Pulmonary artery endothelial cell (primary cell): ENCODE measurements at places on chromosomes 3 and 15.

DNA sequence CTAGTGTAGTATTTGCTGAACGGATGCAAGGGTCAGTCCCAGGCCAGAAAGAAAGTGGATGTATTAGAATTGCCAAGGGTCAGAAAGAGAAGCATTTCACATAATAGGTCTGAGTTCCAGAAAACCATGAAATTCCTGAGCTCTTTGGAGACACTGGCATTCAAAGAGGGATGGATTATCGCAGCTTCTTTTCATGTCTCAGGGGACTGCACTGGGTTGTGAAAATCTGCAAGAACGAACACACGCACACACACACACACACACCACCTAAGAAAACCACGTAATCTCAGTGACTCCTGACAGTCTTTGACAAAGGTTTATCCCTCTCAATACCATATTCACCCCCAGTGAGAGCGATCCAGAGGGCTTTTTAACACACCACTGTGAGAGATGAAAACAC is 57.9 kb downstream of the TIPARP start:
- no peak for DNase-seq

GRCh38 chr15:73839699-73840377 is 33.5 kb upstream of the TBC1D21 start:
- DNase-seq = no peak

- no peak for DNase-seq
Observed at GRCh38 chr15:96043591-96044171, 286.8 kb upstream of the NR2F2 start.

GRCh38 chr3:39752019-39752637 is 57.3 kb upstream of the MYRIP start:
- DNase-seq = no peak

DNA sequence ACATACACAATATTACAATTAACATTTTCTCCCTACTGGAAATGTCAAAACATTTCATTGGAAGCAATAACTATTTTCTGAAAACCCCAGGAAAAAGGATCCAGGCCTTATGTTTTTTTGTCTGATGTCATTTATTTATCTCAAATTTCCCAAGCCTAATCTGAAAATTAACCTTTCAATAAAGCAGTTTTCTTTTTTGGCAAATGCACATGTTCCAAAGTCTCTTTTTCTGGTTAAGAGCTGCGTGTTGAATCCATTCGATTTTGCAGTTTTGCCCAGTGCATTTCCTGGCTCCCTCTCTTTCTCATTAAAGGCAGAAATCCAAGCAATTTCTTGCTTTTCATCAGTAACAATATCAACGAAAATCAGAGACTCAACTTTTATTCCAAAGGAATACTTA is 222.3 kb downstream of the NR1D2 start:
- no peak for DNase-seq

GRCh38 chr15:92527197-92527596 is 128.4 kb downstream of the FAM174B start:
- no peak for DNase-seq

DNA sequence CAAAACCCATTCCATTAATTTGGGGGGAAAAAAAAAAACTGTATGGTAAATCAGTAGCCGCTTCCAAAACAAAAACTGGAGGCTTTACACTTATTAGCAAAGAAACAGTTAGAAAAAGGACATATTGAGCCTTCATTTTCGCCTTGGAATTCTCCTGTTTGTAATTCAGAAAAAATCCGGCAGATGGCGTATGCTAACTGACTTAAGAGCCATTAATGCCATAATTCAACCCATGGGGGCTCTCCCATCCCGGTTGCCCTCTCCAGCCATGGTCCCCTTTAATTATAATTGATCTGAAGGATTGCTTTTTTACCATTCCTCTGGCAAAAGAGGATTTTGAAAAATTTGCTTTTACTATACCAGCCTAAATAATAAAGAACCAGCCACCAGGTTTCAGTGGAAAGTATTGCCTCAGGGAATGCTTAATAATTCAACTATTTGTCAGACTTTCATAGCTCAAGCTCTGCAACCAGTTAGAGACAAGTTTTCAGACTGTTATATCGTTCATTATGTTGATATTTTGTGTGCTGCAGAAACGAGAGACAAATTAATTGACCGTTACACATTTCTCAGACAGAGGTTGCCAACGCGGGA is 9.4 kb upstream of the RPL24 start:
- no peak for DNase-seq

DNA sequence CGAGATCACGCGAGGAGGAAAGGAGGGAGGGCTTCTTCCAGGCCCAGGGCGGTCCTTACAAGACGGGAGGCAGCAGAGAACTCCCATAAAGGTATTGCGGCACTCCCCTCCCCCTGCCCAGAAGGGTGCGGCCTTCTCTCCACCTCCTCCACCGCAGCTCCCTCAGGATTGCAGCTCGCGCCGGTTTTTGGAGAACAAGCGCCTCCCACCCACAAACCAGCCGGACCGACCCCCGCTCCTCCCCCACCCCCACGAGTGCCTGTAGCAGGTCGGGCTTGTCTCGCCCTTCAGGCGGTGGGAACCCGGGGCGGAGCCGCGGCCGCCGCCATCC is 1.1 kb upstream of the SETD5 start:
- peak; percentile 81 for DNase-seq

- DNase-seq = no peak
Observed at GRCh38 chr15:40439960-40440742, 602 bp upstream of the BAHD1 start.

DNA sequence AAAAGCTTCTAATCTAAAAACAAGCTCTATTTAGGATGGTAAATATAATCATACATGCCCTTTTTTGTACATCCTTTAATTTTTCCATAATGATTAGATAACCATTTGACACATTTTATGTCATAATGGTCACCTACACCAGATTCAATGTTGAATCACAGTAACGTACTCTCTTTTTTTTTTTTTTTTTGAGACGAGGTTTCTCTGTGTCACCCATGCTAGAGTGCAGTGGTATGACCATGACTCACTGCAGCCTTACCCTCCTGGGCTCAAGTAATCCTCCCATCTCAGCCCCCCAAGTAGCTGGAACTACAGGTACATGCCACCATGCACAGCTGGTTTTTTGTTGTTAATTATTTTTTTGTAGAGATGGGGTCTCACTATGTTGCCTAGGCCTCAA is 49.2 kb downstream of the PROS1 start:
- DNase-seq = no peak

DNA sequence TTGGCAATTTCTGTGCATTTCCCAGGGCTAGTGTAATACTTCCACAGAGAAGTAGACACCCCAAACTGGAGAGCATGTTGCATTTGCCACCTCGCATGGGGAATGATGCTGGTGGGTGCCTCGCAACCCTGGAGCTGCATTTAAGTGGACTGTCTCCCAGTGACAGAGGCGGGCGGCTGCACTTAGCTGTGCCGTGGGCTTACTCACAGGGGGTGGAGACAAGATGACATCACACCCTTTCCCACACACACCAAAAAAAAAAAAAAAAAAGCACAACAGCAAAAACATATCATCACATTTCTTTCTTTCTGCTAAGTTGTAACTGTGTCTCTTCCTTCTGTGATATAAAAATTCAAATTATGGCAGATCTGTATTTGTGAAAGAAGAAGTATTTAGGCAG is at the start of gene ABI3BP:
Gene ABI3BP, minus strand, starts transcription at position 113 of the 400 bp plus-strand sequence. Its CDS starts 37 bp downstream, at position 76.
- peak; percentile 68 for DNase-seq

- DNase-seq = peak; percentile 90
Observed at GRCh38 chr15:66617137-66618090, 51.6 kb upstream of the LCTL start.

GRCh38 chr3:40780925-40781406 is 256.2 kb downstream of the ZNF621 start:
- no peak for DNase-seq

DNA sequence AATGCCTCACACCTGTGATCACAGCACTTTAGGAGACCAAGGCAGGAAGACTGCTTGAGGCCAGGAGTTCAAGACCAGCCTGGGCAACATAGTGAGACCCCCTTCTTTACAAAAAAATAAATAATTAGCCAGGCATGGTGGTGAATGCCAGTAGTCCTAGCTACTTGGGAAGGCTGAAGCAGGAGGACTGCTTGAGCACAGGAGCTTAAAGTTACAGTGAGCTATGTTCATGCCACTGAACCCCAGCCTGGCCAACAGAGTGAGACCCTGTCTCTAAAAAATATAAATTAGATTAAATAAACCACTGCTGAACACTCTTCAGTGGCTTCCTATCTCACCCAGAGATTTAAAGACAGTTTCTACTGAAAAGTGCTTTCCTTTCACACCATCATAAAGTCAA is 6.2 kb downstream of the IFT80 start:
- DNase-seq = no peak

DNA sequence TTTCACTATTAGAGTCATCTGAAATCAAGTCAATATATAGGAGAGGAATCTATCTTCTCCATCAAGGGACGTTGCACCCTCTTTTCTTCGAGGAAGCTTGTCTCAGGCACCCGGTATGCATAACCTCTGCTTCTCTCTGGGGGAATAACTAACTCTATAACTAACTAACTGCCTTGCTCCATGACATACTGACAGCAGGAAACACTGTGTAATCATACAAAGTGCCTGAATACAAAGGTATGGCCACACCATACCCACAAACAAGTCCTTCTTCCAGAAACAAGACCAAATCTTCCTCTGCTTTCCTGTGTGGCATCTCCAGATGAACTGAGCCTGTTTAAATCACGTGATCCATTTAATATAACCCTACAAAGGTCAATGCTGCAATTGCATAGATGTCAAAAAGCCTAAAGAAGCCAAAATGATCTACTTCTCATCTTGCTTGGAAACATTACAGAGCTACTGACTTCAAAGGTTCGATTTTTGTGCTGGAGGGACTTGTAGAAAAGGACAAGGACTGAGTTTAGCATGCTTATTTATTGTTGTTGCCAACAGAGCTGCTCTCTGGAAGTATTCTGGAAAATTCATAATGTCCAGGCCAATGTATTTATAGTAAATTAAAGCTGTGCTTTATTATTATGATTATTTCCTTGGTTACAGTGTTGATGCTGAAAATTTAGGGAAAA is 380.5 kb downstream of the FOXP1 start:
- DNase-seq = no peak

DNA sequence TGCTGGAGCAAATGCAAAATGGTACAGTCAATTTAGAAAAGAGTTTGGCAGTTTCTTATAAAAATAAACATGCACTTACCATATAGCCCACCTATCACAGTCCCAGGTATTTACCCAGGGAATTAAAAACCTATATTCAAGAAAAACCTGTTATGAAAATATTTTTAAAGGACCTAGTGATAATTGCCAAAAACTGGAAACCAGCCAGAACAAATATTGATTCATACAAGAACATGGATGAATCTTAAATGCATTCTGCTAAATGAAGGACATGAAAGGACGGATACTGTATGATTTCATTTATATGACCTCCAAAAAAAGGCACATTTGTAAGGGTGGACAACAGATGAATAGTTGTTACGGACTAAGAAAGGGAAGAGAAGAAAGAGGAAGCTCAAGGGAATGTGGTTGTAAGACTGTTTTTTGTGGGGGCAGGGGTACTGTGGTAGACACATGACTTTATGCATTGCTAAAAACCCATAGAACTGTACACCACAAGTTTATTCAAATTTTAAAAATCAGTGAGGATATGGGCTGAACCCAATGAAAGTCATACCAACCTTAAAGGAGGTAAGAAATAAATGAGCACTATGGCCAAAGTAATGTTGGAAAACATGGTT is 61.0 kb downstream of the ZBBX start:
- DNase-seq = no peak

DNA sequence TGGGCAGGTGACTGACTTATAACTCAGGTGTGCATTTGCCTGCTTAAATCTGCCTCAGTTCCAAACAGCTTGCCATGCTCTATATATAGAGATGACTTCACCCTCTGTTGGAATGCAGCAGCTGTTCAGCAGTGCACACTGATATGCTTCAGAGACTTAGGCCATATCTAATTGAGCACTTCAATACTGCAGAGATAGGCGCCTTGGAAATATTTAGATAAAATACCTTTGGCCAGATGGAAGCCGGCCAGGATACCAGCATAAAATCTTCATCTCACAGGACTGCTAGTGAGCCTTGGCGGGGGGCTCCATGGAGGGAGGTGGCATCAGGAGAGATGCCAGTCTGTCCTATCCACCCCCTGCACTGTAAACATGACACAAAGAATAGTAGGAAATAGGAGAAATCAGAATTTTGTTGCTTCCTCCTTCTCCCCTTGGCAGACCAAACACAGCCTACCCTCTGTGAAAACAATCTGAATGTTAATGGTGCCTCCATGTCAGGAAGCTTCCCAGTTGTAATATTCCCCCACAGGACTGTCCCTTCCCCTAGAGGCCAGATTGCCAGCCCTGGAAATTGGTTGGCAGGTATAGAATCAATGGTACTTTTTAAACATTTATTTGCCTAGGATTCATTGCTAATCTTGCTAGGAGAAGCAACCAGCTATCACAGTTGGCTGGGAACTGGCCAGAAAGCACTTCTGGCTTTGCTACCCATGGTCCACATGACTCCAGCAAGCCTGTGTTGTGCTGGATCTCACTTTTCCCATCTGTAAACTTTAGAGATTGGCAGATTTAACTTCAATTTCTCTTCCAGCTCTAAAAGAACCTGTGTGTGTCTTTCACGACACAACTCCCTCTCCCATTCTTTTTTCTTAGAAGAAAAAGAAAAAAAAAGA is 215.5 kb upstream of the KCNMB2 start:
- DNase-seq = peak; percentile 45

GRCh38 chr3:111713833-111714232 is 118.7 kb upstream of the ZBED2 start:
- DNase-seq = no peak

GRCh38 chr3:108223928-108224327 is 1.7 kb upstream of the IFT57 start:
- no peak for DNase-seq

- DNase-seq = no peak
Observed at GRCh38 chr3:186220365-186220764, 111.5 kb upstream of the ETV5 start.

GRCh38 chr15:83612898-83613635 is 40.9 kb upstream of the ADAMTSL3 start:
- DNase-seq = no peak

- no peak for DNase-seq
Observed at GRCh38 chr3:57752307-57752706, 3.8 kb upstream of the SLMAP start.

DNA sequence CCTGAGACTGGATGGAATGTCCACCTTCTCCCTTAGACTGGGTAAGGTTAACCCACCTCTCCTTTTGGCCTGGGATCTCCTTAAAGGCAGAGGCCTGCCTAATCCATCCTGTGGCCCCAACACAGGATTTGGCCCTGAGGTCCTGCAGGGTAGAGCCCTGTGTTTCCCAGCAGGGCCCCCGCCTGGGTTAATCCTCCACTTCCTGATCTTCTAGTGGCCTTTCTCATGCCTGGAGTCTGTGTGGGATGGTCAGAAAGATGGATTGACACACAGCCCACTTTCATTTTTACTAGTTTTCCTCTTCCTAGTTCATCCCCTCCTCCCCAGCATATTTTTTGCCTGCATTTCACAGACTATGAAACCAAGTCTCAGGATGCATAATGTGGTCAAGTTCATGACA is 48.9 kb upstream of the SLC6A6 start:
- no peak for DNase-seq

GRCh38 chr3:195767792-195768191 is 43.9 kb downstream of the MUC4 start:
- no peak for DNase-seq

GRCh38 chr15:52466134-52466701 is 62.5 kb downstream of the MYO5A start:
- DNase-seq = no peak
